ENCODE measurements at places on chromosomes 6 and 20.

DNA sequence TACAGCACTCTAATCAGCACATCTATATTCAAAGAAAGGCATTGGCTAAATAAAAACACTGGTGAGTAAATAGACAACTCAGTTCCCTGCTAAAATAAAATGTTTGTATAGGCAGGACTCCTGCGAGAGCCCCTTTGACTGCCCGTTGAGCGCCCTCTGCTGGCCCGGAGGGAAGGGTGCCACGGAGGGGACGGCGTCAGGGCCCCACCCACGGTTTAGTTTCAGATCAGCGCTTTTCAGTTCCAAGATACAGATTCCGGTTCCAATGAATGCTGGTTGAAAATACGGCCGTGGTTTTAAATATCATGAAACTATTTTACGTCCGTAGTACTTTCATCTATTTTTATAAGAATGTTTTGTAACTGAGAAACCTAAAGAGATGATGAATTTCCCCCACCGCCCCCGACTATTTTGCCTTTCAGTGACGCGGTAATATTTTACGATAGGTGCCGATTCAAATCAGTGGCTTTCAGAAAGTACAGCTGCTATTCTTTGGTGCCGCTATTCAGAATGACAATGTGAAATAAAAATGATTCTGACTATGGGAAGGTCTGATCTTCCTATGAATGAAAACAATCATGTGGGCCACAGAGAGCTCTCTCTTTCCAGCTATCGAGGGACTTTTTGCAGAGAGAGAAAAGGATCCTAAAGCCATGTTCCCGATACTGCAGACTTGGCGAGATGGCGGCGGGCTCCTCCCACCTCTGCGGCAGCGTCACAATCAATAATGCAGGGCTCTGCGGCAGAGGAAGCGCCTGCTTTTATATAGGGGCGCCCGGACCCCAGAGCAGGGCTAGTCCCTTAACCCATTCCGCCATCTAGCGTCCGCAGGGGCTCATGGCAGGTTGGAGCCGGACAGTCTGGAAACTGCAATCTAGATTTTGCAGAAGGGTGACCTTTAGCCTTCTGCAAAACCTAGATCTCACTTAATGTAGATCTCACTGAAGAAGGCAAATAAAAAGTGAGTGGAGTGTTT is 10.6 kb upstream of the CCN6 start:
- peak; percentile 97 for DNase-seq

DNA sequence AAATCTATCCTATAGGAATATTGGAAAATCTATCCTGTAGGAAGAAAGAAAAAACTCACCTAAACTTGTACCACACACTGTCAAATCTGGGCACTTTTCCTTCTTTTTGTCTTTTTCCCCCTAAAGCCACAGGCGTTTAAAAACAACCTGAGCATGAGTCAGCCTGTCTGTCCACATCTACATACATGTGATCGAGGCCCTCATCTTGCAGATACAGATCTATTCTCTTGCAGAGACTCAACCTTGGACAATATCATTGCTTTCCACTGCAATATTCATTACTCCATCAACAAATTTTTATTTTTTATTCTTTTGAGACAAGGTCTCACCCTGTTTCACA is 95.9 kb upstream of the IYD start:
- no peak for DNase-seq

DNA sequence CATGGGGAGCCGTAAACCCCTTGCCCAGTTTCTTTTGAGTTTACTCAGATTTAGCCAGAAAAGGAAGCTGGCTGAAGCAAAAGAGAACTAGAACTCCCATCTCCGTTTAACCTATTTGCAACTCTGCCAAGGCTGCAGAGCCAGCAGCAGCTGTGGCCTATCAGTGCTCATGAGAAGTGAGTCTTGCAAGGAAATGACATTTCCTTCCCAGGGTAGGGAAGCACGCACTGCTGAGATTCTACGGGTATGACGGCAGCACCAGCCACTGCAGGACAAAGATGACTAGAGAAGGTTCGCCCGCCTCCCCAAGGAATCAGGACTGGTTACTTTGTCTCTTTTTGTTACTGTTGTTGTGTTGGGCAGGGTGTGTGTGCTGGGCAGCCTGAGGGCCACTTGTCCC is 47.6 kb downstream of the PPP1R3G start:
- DNase-seq: no peak

- DNase-seq: no peak
These were observed 57.3 kb downstream of the FAM83B start for GRCh38 chr6:54903884-54904283.

- DNase-seq: no peak
These were observed 18.2 kb downstream of the AKAP12 start for GRCh38 chr6:151257985-151258445.

DNA sequence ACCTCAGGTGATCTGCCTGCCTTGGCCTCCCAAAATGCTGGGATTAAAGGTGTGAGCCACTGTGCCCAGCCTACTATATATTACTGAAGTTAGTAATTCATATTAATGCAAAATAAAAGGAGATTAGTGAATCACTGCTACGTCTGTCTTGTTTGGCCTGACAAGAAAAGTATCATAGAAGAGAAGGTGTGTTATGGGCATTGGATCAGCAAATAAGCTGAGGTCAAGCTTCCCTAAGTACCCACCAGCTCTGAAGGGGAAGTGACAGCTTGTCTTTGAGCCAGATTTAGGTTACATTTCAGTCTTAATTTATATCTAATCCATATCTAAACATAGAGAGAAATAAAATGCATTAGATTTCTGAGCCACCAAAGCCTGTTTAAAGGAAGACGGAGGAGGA is 7.1 kb downstream of the SGK1 start:
- no peak for DNase-seq

DNA sequence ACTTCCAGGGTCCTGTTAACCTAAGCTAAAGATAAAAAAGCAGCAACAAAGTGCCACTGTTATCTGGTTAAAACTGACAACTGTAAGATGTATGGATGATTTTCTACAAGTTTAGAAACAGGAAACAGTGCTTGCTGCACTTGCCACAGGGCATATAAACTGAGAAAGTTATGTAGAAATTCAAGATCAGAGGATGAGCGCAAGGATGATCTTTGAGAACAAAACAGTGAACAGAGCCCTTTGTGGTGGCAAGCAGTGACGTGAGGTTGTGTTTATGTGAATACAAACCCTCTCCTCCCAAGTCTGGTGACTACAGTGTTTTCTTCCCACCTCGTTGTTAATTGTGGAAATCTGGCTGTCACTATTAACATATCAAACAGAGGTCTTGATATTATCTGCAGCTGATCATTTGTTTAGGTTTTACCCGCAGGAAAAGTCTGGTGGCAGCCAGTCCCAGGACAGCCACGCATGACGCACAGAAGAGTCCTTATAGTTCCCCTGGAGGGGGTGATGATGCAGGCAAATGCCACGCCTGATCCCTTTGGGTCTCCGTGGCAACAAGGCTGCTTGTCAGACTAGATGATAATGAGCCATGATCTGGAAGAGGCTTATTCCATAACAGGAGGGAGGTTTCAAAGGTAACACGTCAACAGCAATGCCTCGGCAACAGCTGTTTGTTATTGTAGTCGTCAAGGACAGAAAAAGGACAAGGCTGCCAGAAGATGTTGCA is 43.1 kb upstream of the TNFAIP3 start:
- peak; percentile 90 for DNase-seq

DNA sequence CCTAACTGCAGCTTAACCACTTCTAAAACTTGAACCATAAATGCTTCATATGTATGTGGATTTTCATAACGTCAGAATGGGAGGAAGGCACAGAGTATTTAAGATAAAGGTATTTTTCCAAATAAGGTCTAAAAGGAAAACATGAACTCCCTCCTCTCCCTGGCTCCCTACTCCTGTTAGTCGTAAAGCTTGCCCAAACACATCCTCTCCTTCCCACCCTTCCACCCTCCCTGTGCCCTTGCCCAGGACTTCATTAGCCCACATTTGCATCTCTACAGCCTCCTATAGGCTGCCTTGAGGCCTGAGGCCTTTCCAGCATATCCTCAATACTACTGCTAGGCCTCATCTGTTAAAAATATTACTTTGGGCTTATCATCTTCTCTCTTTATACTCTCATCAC is 17.1 kb upstream of the SMIM13 start:
- no peak for DNase-seq

DNA sequence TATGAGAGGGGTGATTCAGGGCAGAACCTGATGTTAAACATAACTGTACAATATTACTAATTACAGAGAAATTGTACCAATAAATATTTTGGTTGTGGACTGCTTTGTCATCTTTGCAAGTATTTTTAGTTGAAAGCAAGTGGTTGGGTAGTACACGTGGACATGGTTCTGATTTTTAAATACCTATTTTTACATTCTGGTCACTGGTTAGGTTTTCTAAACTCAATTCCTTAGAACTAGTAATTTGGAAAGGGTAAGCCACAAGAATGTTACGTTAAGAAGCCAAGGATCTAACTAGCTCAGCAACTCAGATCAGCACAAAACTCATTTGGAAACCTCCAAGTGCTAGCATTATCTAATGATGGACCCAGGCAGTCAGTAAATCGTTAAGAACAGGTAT is 2.7 kb downstream of the EPB41L2 start:
- DNase-seq: no peak

GRCh38 chr20:15251171-15251570 is 913.8 kb upstream of the FLRT3 start:
- DNase-seq: no peak

DNA sequence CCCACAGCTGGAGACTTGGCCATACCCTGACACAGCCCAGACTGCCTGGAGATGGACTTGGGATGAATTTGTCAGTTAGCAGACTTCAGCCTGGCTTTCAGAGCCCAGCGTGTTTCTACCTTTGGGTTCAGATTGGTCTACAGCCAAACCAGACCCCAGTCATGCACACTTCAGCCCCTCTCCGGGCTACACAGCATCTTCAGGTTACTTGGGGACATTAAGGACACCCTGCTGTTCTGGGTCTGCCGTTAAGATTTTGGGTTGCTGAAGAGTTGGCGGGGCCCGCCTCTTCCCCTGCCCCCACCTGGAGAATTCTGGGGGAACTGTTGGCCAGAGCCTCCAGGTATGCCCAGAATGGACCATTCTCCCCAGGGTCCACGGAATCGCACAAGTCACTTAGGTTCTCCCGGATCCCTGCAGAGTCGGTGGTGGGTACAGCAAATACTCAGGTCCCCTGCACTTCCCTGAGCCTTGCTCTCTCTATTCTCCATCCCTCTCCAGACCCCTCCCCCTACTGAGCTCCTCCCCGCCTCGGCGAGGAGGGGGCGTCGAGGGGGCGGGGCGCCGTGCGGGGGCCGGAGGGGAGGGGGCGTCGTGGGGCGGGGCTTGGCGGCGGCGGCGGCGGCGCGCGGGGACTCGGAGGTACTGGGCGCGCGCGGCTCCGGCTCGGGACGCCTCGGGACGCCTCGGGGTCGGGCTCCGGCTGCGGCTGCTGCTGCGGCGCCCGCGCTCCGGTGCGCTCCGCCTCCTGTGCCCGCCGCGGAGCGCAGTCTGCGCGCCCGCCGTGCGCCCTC is at the start of gene PTK7:
TSS of gene PTK7 (plus strand) at position 645 of the 794 bp plus-strand sequence. CDS start 175 bp downstream, outside the sequence.
- no peak for DNase-seq

GRCh38 chr20:53855733-53856132 is 214.7 kb downstream of the BCAS1 start:
- no peak for DNase-seq

DNA sequence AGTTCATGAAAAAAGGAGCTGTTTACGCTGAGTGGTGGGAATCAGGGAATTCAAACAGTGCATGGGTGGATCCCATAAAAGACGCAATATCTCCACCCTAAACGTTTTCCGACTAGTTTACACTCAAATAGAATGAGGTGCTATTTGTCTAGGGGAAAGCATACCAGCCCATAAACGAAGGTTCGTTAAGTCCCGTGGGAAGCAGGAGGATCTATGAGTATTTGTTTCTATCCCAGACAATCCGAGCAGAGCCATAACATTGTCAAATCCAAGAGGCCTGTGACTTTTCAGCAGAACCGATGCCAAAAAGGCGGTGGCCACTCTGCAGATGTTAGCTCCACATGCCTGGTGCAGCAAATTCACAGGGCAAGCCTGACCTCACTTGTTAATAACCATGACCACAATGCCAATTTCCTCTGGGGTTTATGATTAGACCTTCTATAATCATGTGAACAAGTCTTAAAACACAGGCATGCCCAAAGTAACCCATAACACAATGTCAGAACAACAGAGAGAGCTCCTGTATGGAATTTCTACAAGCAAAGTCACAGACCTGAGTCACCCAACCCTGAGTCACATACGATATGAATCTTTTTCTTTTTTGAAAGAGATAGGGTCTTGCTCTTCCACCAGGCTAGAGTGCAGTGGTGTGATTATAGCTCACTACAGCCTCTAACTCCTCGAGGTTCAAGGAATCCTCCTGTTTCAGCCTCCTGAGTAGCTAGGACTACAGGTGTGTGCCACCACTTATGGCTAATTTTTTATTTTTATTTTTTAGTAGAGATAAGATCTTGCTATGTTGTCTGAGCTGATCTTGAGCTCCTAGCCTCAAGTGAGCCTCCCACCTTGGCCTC is 123.3 kb downstream of the KIF13A start:
- no peak for DNase-seq

- peak; percentile 61 for DNase-seq
These were observed 41.1 kb downstream of the TOX2 start for GRCh38 chr20:43955750-43956191.

DNA sequence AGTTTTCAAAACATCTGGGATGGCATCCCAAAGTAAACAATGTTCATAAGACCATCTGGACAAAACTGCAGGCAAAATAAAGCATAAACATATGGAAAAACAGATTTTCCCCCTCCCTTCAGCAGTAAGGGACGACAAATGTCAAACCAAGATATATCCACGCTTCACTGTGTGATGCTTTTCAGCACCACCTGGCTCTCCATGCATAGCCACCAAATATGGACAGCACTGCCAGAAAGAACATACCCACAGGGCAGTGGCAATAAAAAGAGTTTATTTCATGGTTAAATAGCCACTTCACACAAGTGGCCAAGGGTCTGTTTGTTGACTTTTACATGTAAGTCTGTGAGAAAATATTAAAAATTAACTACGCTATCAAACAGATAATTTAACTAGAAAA is 23.1 kb downstream of the USP45 start:
- DNase-seq: no peak

DNA sequence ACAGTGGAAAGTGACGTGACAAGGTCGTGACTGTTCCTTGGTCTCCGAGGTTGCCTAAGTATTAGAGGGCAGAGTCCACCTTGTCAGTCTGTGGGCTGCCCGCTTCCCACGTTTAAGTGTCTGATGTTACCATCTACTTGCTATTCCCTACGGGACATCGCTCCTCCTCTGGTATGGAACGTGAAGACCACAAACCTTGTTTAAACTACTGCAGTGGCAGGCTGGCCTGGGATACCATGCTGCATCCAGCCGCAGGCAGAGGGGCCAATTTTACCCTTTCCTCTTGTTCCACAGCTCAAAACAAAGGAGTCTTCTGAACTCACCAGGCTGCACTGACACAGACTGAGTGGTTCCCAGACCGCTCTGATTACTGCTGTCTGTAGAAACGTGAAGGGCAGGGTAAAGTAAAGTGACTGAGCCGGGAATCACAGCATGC is 275.9 kb downstream of the FOXC1 start:
- no peak for DNase-seq

DNA sequence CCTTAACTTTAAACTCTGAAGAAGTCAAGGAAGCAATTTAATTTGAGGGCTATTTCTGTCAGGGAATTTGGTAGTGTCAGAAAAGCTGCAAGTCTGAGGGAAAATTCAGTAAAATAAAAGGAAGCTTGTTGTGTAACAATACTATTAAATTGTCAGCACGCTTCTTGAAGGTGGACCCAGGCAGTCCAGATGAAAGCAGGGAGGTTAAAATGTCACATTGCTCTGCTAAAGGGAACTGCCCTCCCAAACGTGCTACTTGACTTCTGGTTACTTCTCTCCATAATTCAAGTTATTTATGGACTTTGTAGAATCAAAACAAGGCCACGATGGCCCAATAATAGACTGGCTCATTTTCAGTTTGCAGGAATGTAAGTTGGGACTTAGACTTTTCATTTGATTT is 28.2 kb upstream of the ARMC2 start:
- no peak for DNase-seq

Data from activated effector memory CD4-positive, alpha-beta T cell treated with anti-CD3 and anti-CD28 coated beads, Interleukin-2, amount 50 U/mL, for 16 hours (primary cell).